Activated CD4-positive, alpha-beta T cell treated with anti-CD3 and anti-CD28 coated beads, Interleukin-2, amount 50 U/mL, for 4 hours (primary cell): ENCODE measurements at places on chromosomes 13 and 19.

DNA sequence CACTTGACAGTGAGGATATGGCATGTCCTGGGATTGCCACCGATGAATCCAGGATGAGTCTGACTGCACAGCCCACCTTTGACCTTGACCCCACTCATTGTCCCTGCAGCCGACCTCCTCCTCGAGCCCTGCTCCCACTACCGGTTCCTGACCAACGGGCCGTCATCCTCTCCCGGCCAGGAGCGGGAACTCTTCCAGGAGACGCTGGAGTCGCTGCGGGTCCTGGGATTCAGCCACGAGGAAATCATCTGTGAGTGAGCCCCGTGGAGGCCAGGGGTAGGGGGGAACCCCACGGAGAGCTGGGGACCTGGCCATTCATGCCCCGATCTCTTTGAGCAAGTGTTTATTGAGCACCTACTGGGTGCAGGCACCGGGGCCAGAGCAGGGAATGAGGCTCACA, 28.4 kb downstream of the MYH14 start:
- no peak for DNase-seq

- DNase-seq: no peak
Measured at GRCh38 chr13:93730780-93731179, 504.2 kb downstream of the GPC6 start.

- no peak for DNase-seq
Measured at GRCh38 chr13:21901811-21902708, 231.2 kb downstream of the FGF9 start.

- no peak for DNase-seq
Measured at GRCh38 chr13:19665427-19665859, 32.0 kb downstream of the MPHOSPH8 start.

GRCh38 chr19:38875656-38876395, 2.2 kb downstream of the RINL start:
- DNase-seq: no peak

- no peak for DNase-seq
Measured at GRCh38 chr19:32919365-32919764, 49.8 kb upstream of the SLC7A9 start.

- DNase-seq: no peak
Measured at GRCh38 chr19:38478273-38478971, 44.9 kb downstream of the RYR1 start.

DNA sequence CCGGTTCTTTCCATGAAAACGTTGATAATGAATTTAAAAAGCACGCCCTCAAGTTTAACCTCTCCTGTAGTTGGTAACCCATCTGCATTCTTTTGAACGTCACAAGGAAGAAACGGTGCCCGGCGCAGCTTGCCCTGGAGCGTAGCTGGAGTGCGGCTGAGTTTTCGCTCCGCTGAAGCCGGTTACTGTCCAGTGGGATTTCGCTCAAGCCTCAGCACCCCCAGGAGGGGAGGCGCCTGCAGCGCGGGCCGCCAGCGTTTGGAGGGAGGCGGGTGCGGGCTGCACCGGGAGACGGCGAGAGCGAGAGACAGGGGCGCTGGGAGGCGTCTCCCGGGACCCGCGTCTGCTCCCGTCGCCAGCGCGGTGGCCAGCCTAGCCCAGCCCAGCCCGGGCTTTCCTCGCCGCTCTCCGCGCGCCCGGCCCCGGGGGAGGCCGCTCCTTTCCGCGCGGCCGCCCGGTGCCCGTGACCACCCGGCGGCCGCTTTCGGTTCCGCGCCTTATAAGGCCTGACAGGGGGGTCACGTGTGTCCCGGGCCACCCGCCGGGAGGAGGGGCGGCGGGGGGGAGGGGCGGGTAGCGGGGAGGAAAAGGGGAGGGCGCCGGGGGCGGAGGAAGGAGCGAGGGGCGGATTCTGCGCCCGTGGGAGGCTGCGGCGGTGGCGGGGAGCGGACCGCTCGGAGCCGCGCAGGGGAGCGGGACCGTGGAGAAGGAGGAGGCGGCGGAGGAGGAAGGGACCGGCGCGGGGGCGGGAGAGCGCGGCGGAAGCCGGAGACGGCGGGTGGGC, 8.3 kb upstream of the DGKH start:
- peak; percentile 90 for DNase-seq

- DNase-seq: no peak
Measured at GRCh38 chr13:43626994-43627393, 159.8 kb downstream of the ENOX1 start.

DNA sequence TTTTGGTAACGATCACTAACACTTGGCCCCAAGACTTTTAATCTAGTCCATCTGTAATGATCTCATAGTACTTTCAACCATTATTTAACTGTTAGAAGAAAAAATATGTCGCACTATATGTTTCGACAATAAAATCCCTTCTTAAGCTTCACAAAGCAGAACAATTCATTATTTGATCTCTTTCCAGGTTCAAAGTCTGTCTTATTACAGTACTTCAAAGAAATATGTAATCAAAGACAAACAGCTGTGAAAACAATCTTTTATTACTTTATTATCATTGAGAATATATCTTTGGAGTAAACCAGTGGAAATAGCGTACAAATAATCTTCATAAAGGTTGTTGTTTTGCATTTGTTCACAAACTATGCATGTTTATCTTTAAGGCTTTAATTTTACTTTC, 93.5 kb downstream of the DACH1 start:
- no peak for DNase-seq

DNA sequence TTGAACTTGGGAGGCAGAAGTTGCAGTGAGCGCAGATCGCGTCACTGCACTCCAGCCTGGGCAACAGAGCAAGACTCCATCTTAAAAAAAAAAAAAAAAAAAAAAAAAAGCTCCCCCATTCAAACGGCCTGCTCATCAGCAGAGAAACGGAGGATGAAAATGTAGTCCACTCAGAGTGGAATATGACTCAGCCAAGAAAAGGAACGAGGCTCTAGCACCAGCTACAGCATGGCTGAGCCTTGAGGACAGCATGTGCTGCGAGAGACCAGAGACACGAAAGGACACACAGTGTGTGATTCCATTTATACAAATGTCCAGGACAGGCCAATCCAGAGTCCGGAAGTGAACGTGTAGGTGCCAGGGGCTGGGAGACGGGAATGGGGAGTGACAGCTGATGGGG, 18.1 kb upstream of the MIER2 start:
- no peak for DNase-seq

DNA sequence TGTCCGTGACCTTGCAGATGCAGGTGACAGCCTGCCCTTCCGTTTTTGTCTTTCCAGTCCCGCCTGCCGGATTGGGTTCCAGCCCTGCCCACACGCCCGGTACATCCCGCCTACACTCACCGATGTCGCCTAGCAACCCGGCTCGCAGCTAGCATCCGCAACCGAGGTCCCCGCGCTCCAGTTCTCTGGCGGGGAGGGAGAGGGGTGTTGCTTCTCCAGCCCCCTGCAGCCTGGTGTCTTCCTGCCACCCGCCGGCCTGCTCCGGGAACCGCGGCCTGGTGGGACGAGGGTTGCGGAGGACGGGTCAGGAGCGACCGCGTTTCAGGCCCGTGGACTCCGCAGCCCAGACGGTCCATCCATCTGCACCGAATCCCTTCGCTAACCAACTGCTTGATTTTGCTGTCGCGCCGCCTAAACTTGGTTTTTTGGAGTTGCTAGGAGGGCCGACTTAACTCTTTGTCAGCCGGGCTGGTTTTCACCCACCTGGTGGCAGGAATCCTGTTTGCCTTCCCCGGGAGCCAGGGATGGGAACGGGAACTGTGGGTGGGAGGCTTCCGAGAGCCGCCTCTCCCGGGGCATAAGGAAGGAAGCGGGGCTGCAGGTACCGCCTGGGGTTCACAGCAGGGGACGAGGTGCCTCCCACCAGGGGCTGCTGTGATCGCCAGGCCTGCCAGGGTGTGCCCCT, 15.4 kb upstream of the MATK start:
- DNase-seq: peak; percentile 59

- DNase-seq: no peak
Measured at GRCh38 chr19:30810726-30811125, 438.5 kb downstream of the ZNF536 start.

- no peak for DNase-seq
Measured at GRCh38 chr13:23322353-23323336, 110.9 kb downstream of the SACS start.

GRCh38 chr19:45553464-45553863, 31.1 kb downstream of the OPA3 start:
- no peak for DNase-seq

DNA sequence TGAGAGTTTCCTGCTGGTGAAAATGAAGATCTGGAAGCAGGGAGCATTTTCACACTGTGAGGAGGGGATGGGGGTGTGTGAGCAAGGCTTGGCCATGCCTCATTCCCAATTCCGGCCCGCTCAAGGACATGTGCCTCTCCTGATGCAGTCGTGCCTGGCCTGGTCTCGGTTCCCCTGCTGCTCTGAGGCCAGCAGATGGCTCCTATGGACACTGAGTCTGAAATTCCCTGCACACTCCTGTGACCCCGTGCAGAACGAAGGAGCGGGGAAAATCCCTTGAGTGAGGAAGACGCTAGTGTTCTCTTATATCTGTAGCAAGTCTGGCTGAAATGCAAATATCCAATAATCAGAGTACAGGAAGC, 363 bp upstream of the ZNF763 start:
- no peak for DNase-seq

DNA sequence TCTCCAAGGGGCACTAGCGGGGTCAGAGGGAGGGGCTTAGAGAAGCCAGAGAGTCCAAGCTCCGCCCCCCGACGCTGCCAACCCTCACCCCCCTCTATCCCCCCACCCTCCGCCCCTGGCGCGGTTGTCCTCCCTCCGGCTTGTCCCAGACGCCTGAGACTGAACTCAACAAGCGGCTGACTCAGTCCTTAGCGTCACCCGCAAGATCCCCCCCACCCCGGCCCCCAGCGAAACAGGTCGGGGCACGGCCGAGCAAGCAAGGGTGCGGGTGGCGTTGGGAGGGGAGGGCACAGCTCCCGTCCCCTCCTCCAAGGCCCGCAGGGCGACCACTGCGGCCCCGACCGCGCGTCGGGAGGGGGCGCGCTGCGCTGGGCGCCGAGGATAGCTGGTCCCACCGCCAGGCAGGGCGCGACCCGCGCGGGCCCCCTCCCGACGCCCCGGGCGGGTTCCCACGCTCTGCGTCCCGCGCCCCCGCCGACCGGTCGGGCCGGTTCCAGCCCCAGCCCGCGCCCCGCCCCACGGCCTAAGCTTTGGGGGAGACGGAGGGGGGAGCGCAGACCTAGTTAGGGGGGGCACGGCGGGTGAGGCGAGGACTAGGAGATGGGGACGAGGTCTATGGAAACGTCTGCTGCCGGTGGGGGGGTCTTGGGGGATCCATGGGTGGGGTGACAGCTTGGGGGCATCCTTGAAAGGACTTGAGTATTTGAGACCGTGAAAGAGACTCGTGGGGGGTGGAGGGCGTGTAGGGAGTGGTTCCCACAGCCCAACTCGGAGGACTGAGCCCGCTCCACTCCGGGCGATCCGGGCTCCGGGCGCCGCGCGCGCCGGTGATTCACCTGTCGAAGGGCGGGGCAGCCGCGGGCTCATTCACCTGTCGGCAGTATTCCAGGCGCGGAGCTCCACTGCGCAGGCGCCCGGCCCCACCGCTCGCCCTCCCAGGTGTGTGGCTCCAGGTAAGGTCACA, 5.1 kb downstream of the NOTCH3 start:
- DNase-seq: peak; percentile 16

DNA sequence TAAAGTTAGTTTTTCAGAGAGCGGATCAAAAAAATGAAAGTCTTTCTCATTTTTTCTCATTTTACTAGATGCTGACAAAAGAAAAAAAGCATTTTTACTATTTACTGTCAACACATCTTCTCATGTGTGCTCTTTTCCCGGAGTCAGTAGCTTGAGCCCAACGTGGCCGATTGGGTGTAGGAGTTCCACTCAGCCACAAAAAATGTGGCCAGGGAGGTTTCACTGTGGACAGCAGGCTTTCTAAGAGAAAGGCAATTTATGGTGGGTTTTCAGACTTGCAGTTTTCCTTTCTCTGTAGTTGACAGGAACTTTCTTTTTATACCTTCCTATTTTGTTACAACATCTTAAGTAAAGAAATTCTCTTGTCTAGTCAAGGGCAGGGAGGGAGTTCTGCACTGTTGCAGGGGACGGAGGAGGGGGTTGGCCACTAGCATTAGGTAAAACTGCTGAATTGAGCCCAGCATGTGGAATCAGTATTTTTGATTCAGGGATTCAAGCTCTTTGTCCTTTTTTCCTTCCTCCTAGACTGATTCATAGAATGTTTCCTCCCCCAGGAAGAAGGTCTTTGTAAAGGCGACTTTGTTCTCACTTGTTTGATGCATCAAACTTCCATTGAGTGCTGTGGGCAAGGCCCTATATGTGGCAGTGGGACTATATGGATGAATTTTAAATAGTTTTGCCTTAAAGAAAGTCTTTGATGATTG, 123.1 kb downstream of the B3GLCT start:
- DNase-seq: no peak

GRCh38 chr13:101618440-101619187, 166.1 kb downstream of the ITGBL1 start:
- DNase-seq: peak; percentile 7

DNA sequence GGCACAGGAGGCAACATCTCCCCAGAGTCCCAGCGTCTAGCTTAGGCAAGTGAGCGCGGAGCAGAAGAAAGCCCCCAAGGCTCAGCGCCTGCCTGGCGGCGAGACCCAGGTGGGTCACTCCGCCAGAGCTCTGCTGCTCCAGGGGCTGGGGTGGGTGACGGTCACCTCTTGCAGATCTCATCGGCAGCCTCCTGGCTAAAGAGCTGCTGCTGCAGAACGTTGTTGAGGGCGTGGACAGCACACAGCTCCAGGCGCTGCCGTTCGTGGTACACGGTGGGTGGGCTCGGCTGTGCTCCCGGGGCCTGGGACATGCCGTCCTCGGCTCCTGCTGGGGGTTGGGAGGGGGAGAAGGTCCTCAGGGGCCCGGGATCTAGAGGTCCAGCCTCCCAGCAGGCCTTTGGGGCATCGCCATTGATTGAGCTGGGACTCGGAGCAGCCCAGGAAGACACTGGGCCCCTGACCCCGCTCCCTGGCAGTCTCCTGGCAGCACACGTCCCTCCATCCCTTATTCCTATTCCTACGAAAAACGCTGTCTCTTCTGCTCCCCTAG, 795 bp downstream of the JOSD2 start:
- DNase-seq: no peak

- no peak for DNase-seq
Measured at GRCh38 chr19:18191640-18192062, 1.4 kb upstream of the MPV17L2 start.

DNA sequence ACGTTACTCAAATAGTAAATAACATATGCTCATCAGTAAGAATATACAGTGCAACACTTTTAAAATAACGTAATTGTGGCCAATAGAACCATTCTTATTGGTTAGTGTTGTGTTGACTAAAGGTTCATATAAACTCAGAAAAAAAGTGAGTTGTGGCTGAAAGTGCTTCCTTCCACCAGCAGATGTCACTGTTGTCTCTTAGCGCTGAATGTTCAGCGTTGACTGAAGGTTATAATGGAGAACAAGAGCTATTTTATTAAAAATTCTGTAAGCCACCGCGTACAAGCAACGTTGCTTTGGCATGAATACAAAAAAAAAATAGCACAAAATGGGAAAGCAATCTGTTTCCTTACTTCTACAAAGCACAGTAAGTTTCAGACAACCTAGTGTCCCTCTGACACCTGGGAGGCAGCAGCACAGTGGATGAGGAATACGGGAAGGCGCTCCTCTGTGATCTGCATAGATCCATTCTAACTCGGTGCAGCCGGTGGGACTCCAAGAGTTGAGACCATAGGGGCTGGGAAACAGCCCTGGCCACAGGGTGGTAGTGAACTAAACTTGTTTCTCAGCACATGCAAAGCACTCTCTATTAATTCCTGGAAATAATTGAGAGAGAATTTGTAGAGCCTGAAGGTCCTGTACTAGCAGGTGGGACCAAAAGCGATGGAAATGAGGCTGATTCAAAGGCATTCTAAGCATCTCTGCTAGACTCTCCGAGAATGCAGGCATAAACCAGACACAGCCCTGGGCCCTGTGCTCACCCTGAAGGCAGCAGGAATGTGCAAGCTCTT, 23.9 kb upstream of the OXGR1 start:
- peak; percentile 9 for DNase-seq
